ENCODE measurements at places on chromosomes 3 and 15.

GRCh38 chr3:112379020-112379690, 46.2 kb downstream of the CD200 start:
- no peak for DNase-seq

GRCh38 chr3:36817806-36818533, 53.6 kb upstream of the DCLK3 start:
- no peak for DNase-seq

- no peak for DNase-seq
Measured at GRCh38 chr3:96756516-96756915, 57.9 kb upstream of the EPHA6 start.

DNA sequence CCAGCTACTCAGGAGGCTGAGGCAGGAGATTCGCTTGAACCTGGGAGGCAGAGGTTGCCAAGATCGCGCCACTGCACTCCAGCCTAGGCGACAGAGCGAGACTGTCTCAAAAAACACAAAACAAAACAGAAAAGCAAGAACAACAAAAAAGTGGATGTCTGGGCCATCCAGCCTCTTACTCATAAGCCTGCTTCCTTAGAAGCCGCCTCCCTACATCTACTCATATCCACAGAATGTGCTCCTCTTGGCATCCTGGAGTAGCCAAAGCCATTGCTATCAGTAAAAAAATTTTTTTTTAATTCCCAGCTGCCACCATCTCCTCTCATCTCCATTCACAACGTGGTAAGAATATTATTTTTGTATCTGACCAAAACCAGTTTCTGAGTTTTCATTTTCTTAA, 10.8 kb downstream of the ZSCAN2 start:
- DNase-seq: no peak

GRCh38 chr15:71337197-71337845, 222.1 kb downstream of the THSD4 start:
- no peak for DNase-seq

GRCh38 chr3:106533093-106533787, 664.4 kb upstream of the CBLB start:
- no peak for DNase-seq

DNA sequence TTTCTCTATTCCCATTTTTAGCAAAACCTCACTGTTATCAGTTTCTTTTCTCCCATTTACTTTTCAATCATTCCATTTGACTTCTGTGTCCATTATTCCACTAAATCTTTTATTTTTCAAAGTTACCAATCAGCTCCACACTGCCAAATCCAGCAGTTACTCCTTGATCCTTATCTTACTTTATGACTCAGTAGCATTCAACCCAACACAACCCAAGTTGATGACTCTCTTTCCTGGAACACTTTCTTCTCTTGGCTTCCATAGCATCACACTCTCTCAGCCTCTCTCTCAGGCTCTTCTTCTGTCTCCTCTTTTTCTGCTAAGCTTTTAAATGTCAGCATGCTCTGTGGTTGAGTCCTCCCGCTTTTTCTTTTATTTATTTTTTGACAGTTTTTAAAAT, 36.3 kb downstream of the RASGRP1 start:
- no peak for DNase-seq

- DNase-seq: no peak
Measured at GRCh38 chr3:41404582-41404981, 205.3 kb downstream of the CTNNB1 start.

- DNase-seq: no peak
Measured at GRCh38 chr3:187288131-187288854, 3.2 kb downstream of the MASP1 start.

DNA sequence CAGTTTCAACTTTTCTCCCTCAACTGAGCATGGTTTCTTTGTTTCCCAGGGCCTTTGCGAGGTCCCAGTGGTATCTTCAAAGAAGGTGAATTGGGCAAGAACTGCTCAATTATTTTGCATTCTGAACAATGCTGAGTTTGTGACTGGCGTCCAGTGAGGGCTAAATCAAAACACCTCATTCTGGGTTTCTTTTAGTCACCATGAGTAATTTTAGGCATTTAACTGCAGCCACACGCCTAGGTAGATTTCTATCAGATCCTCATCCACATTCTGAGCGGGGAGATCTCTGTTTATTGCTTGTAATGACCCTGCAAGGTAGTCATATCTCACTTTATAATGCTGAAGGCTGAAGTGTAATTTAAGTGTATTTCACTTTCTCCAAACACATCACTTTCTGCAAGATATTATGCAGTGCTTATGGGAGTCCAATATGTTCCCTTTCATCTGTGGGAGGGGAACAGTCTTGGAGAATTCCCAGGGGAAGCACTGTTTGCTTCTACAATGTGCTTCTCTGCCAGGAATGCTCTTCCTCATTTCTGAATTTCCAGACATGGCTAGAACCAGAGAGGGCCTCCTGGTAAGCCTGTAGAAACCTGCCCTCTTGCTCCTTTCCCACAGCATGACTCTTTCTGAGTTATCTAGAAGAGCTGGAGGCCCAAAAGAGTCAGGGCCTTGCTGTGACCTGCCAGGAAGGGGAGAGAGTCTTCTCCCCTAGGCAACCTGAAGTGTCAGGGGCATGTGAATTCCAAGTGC, 91.7 kb downstream of the FRMD4B start:
- peak; percentile 22 for DNase-seq

GRCh38 chr15:89291934-89292438, 42.6 kb downstream of the POLG start:
- no peak for DNase-seq

DNA sequence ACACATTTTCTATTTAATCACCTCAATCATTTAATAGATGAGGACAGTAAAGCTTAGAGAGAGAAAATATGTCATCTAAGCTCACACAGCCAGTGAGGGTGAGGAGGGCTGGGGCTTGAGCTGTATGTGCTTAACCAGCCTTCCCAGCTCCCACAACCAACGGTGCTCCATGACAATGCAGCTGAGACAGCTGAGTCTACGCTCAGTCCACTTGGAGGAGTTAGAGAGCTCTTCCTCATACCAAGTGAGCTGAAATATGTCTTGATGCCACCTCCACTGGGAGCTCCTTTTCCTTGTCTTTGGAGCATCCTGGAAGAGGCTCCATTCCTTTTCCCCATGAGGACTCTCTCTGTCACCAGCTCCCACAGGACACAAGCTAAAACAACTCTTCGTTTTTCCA, 9.3 kb downstream of the HOMER2 start:
- no peak for DNase-seq

DNA sequence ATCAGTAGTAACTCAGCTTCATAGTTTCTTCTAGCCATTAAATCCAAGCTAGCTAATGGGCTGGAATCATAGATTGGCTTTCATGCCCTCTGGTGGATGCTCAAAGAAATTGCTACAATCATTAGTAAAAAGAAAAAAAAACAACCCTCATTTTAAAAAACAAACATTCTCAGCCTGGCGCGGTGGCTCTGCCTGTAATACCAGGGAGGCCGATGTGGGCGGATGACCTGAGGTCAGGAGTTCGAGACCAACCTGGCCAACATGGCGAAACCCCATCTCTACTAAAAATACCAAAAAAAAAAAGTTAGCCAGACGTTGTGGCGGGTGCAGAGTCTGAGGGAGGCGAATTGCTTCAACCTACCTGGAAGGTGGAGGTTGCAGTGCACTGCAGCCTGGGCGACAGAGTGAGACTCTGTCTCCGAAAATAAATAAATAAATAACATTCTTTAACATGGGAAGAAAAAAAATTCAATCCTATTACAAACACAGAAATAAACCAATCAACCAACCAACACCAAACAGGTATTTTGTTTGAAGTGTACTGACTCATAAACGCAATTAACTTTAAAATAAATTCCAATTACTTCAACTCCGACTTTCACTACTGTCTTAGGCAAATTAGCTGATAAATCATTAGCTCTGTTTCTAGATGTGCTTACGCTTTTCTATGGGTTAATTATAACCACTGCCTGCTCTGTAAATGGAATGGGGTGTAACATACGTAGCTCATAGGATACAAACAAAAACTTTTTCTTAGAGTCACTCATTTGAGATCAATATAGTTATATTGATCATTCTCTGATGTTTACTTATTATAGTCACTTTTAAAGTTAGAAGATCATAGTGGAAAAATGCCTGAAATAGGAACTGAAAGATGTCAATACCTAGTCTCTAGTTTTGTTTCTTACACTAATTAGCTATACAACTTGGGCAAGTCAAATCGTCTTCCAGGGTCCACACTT, 24.9 kb downstream of the TMEM207 start:
- DNase-seq: peak; percentile 20

DNA sequence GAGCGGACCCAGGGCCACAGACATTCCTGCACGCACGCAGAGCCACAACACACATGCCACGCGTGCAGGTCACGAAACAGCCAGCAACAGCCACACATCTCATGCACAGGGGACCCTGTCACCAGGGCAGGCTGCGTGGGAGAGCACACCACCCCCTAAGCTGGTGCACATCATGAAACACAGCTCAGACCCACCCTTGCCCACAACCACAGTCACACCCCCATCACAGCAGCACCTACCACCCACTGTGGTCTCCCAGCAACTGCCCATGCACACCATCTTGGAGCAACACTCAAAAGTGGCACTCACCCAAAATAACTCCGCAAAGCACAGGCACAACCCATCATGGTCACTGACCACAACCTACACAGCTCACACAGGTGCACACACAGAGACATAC, 75.7 kb downstream of the OCA2 start:
- DNase-seq: no peak

- no peak for DNase-seq
Measured at GRCh38 chr15:88872706-88873105, 22.6 kb downstream of the HAPLN3 start.

- no peak for DNase-seq
Measured at GRCh38 chr15:42057799-42058646, 36.3 kb downstream of the PLA2G4D start.

DNA sequence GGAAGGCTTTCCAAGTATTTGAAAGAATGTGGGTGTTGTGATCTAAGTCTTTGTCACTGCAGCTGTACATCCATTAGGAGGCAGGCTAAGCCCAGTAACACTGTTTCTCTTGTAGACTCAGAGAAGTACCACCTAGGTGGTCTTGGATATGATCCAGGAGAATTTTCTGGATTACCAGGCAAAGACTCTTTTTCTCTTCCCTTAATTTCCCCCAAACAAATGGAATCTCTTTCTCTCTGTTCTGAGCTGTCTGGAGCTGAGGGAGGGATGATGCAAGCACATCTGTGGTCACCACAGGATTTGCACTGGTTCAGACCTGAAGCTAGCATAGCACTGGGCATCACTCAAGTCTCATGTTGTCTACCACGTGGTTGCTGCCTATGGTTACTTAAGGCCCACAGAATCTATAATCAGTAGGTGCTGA, 227.6 kb downstream of the NECTIN3 start:
- no peak for DNase-seq

DNA sequence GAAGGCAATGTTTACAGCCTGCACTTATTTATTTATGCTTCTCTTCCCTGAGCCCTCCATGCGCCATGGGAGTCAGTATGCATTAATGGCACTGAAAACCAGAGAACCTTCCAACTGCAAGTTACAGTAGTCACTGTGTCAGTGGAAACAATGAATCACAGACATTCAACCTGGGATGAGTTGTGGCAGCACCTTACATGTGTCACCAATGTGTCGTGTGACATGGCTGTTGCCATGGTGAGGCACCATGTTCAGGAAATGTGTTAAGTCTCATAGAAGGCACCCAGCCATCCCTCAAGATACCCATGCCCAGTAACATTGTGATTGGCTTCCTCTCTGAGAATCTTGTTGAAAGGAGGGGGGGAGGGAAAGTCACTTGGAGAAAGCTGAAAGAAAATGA, 105.0 kb downstream of the FOXP1 start:
- DNase-seq: no peak

DNA sequence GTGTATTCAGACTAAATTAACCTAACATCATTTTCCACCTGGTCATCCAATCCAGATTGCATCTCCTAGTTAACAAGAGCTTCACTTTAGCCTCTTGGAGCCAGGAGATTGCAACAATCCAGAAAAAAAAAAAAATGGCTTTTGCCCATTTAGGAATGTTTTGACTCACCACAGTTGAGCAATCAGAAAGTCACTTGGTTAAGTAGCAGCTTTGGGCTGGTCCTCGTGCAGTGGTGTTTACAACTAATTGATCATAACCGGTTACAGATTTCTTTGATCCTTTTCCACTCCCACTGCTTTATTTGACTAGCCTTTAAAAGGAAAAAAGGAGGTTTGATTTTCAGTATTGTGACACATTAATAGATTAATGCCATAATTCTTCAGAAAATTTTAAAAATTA, 688.8 kb upstream of the CCDC54 start:
- DNase-seq: peak; percentile 23

GRCh38 chr3:15262021-15262420, 56.0 kb downstream of the CAPN7 start:
- no peak for DNase-seq

- no peak for DNase-seq
Measured at GRCh38 chr15:88571153-88571851, 24.8 kb upstream of the DET1 start.

- DNase-seq: no peak
Measured at GRCh38 chr15:31857194-31857593, 173.1 kb upstream of the CHRNA7 start.

DNA sequence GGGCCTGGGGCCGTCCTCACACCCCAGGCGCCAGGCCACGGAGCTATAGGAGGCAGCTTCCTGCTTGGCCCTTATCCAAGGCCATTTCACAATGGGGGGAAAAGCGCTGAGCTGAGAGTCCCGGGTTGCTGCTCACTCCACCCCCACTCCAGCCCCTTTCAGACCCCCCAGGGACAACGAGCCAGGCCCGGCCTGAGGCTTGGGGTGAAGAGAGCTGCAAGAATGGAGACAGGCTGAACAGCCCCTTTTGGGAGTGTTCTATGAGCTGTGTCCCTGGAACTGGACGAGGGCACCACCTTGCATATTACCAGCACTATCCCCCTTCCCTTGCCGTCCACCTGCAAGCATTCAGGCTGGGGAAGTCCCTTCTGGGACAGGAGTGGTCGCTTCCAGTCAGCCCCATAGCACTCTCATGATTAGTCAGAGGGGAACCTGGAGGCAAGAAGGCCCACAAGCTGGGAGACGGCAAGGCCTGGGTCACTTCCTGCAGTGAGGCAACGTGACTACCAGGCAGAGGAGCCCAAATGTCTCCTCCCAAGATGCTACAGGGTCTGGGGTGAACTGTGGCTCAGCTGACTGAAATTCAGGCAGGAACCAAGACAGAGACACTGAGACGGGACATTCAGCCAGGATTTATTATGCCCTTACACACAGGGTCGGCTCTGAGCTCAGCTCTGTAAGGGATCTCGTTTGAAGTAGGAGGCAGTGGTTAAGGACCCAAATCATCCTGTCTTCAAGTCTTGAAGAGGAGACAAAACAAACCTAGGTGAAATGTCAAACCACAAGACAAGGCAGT, 8.6 kb upstream of the SRP14 start:
- peak; percentile 70 for DNase-seq
